ENCODE measurements at places on chromosomes 5 and 9.
A peak's percentile ranks its signal among the peaks of the same experiment; 100 is the strongest.

DNA sequence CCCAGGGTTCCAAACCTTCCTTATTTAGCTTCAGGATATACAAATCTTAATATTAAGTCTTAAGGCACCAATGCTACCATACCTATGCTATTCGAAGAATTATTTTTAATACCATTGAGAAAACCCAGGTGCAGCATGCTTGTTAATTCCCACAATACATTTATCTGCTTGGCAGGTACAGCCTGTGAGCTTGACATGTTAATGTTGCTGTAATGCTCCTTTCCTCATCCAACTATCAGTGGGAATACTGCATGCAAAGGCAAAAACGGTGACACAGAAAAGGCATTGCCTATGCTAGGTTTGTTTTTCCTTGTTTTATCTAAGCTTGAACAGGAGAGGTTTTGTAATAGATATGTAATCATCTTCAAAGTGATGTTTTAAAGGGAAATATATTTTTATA is 135.7 kb upstream of the COX7C start:
- no peak for DNase-seq

DNA sequence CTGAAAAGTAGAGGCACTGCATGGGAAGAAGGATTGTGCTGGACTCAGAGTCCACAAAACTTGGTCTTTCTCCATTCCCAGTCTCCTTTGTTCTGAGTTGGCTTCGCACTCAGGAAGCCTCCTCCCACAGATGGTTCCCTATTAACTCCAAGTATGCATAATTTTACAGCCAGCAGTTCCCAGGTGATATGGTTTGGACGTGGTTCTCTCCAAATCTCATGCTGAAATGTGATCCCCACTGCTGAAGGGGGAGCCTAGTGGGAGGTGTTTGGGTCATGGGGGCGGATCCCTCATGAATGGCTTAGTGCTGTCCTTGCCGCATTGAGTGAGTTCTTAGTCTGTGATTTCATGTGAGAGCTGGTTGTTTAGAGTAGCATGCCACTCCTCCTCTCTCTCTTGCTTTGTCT is 86.6 kb downstream of the FEM1C start:
- no peak for DNase-seq

- DNase-seq, result no peak
Observed at GRCh38 chr9:121472446-121472845, 27.2 kb downstream of the GGTA1 start.

DNA sequence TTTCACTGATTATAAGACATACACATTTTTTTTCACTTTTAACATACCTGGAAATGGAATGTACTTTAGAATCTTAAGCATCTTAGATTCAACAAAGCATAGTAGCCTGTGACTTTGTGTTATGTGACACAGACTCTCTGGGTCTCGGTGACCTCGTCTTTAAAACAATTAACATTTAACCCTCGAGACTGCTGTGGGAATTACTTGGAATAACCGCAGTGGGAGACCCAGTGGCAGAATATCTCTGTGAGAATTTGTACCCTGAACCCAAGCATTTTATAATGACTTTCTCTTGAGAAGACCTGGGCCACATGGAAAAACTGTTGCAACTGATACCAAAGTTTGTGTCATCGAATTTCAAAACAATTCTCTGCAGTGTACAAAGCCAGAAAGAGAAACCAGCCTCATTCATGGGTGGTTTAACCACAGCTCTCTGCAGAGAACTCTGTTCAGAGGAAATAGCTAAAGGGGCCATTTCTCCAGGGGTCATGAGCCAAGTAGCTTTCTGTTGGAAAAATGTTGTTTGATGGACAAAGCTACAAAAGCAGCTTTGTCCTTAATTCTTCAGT is 10.0 kb upstream of the RETREG1 start:
- no peak for DNase-seq

GRCh38 chr5:43415935-43416802 is 4.0 kb upstream of the CCL28 start:
- DNase-seq, result no peak

DNA sequence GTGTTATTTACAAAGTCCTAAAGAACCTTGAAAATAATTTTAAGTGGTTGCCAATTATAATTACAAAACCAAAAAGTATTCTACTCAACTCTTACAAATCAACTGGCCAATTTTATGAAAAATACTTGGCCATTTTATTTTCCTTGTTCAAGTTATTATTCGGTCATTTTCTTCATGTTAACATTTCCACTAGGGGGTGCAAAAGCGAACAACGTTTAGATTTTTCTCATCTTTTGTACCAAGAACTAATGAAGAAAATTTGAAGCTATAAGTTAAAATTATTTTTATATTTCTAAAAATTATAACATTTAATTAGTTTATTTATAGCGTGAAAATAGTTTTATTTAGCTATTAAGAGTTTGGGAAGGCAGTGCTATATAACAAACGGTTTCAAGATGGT is 1453.3 kb downstream of the MAT2B start:
- DNase-seq, result no peak

- no peak for DNase-seq
Observed at GRCh38 chr5:112549127-112549526, 130.1 kb upstream of the EPB41L4A start.

DNA sequence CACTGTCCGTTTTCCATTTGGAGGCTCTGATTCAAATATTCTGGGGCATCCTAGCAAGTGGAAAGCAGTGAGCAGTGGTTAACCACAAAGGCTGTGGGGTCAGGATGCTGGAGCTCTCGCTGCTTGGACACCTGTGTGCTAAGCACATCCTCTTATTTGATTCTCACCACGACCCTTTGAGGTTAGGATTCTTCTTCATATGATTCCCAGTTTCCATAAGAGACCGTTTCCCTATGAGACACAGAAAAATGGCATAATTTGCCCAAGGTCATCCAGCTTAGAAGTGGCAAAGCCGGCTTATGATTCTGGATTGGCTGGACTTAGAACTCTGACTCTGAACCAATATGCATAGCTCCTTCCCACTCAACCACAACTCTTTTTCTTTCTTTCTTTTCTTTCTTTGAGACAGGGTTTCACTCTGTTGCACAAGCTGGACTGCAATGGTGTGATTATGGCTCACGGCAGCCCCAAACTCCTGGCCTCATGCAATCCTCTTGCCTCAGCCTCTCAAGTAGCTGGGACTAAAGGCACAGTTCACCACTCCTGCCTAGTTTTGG is 207.7 kb downstream of the TTLL11 start:
- DNase-seq, result no peak

DNA sequence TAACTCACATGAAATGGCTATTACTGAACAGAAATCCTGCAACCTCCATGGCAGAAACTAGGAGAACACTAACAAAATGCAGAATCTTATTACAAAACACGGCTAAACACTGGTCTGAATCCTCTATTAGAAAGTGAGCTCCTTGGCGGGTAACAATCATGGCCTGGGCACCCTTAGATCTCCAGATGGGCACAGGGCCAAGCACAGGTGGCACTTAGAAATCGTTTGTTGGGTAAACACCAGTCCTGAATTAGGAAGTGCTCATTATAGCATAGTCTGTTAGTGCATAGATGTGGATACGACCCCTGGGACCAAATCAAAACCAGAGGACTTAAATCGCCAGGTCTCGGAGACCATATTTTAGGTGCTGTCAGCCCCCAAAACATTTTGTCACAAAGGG is 14.4 kb downstream of the VDAC1 start:
- no peak for DNase-seq

- peak; percentile 72 for DNase-seq
Observed at GRCh38 chr9:98848450-98849149, 41.1 kb downstream of the GALNT12 start.

GRCh38 chr5:35443803-35444595 is 173.7 kb upstream of the SPEF2 start:
- no peak for DNase-seq

DNA sequence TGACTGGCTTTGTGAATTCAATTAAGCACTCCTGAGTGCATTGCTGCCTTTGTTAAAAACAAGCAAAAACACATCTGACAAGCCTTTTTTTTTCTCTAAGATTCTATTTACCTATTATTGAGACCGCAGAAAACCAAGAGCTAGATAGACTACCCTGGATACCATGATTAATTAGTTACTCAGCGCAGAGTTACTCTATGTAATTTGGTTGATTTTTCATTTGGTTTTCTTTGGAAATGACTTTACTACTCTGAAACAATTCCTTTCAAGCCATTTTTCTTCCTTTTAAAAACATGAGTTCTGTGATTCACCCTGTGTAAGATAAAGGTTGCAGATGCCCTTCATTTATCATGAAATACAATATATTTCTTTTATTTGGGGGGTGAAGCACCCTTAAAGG is 421.6 kb upstream of the PIK3R1 start:
- no peak for DNase-seq

DNA sequence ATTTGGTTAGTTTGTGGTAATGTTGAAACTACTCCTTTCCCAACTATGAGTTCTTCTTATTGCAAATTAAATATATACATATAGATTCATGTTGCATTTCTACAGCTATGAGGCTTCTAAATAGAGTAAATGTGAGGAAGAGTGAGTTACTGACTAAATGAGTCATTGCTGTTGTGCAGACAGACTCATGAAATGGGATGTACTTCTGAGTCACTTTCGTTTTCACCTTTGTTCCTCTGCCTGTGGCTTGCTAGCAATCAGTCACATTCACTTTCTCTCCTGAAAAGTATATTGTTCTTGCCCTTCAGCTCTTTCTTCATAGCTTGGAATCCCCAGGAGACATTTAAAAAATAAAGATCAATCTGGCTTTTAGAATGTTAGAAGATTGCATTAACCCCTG is 295.5 kb upstream of the SMC2 start:
- DNase-seq, result no peak

DNA sequence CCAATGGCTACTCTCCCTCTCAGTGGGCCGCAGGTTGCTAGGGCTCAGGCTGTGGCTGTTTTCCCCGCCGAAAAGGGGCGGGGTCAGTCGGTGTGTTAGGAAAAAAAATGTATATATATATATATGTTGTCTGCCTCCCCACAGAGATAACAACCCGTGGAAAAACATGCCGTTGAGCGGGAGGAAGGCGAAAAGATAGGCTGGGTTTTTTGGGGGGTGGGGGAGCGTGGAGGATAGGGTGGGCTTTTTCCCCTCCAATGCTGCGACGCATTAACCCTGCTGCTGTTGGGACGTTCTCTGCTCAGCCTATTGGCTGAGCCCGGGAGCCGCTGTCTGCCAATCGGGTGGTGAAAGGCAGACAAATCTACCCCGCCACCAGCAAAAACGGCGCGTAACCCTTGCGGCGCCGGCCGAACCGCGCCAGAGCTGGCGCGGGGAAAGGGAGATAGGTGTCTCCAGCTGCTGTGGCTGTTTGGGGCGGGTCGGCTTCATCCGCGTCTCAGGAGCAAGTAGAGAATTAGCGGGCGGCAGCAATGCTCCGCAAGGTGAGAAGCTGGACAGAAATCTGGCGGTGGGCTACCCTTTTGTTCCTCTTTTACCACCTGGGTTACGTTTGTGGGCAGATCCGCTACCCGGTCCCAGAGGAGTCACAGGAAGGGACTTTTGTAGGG is at the start of gene PCDHGC4:
Gene PCDHGC4, plus strand, starts transcription at position 390 of the 671 bp plus-strand sequence. Its CDS starts 144 bp downstream, at position 534.
- DNase-seq, result no peak

- no peak for DNase-seq
Observed at GRCh38 chr9:120587328-120587727, 7.4 kb upstream of the CDK5RAP2 start.

DNA sequence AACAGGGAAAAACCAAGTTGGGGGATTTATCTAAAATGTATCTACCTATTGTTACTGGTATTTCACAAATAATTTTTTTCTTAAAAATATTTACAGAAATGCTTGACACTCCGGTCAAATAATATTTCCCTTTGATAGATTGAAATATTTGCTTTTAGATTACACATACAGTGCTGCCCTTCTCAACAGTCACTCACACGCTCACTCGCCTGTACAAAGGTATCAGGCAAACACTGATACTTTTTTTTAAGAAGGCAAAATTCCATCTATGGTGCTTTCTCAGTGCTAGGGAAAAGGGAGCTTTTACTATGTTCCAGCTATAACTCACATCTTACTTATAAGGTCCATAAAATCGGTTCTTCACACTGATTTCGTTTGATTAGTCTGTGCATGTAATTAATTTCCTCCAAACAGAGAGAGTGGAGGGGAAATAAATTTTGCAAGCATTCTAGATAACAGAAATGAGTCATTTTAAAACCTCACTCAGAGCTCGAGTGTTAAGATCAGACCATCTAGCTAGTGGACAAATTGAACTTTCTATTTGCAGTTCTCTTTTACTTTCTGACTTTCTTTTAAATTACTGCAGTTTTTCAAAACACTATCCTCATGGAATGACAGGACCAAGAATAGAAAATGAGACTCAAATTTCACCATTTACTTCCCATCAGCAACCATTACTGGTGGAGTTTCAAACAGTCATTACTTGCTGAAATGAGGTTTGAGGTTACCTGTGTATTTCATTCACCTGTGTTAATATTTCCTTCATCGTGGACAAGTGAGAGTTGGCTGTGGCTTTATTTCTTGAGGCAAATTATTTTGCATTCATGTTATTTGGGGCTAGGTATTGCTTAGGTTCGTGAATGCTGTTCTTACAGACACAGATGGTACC is 273.2 kb downstream of the RAB3C start:
- no peak for DNase-seq

DNA sequence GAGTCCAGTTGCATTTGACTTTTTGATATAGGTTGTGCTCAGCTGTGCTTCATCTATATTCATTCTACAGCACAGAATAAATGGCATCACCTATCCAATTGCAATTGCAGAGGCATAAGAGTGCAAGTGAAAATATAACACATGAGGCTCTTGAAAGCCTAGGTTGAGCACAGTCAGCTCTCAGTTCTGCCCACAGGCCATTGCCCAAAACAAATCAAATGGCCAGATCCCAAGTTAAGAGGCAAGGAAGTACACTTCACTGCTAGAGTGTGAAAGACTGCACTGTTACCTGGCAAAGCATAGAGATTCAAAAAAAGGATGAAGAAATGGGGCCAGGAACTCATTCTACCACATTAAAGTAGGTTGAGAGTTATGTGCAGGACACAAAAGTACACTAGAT is 305.5 kb upstream of the SEMA6A start:
- no peak for DNase-seq

GRCh38 chr9:131518553-131518952 is 12.5 kb downstream of the UCK1 start:
- DNase-seq, result no peak

DNA sequence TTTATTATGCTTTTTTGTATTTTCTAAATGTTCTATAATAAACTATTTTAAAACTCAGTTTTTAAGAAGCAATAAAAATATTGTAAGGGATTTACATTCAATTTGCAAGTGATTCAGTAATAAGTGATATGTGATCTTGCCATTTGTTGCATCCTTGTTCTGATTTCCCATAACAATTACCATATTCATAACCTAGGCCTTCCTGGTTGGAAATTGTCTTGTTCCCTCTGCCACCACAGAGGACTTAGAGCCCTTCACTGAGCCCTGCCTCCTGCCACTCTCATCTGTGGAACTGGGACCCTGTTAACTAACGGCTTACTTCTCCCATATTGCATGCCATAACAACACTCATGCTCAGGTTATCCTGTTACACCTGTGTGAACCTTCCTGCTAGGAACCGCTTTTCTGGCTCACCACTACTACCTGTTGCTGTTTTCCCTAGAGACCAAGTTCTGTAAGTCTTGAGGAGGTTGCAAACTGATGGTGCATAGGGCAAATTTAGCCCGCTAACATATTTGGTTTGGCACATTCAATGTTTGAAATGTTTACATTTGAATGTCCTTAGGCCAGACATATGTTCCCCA is 32.9 kb upstream of the DTWD2 start:
- no peak for DNase-seq

- DNase-seq, result no peak
Observed at GRCh38 chr5:137737349-137738131, 1.7 kb upstream of the KLHL3 start.

GRCh38 chr9:22142671-22143070 is 133.6 kb upstream of the CDKN2B start:
- no peak for DNase-seq

Data from CD4-positive, alpha-beta T cell treated with Interleukin-1 beta for 1 hour (primary cell).